ENCODE measurements at places on chromosomes 12 and 14.

DNA sequence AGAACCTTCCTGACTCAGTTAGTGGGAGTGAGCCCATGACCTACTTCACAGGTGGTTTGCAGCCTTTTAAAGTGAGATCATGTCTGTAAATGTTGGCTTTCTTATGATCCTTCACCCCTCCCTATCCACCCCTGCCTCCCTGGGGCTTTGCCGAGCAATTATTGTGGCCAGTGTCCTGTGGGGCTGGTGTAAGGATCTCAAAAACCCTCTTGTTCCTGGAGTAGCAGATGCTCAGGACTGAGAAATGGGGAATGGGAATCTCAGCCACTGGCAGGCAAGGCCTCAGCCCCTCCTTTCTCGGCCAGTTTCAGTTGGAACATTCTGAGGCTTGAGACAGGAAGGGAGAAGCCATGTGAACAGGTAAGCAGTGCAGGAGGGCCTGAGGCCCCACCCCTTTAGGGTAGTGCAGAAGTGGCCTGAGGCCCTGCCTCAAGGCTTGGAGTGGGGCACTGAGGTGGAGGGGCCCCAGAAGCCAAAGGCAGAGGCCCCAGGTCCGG, 53.8 kb downstream of the PLEKHG3 start:
- no peak for DNase-seq

DNA sequence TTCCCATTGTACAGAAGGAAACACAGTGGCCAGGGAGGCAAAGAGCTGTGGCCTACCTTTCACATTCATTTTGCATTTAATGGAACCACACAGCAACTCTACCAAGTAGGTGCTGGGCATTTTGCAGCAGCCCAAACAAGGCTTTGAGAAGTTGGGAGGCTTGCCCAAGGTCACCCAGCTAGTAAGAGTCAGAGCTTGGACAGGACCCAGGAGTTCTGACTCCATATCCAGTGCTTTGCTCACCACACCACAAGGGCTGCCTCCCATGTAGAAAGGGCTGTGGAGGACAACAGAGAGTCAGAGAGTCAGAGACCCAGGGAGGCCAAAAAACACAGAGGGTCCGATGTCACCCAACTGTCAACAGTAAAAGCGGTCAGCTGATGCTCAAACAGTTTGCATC, 400.2 kb downstream of the BCL11B start:
- DNase-seq, result no peak

GRCh38 chr12:119819322-119819721, 57.8 kb downstream of the CIT start:
- no peak for DNase-seq

DNA sequence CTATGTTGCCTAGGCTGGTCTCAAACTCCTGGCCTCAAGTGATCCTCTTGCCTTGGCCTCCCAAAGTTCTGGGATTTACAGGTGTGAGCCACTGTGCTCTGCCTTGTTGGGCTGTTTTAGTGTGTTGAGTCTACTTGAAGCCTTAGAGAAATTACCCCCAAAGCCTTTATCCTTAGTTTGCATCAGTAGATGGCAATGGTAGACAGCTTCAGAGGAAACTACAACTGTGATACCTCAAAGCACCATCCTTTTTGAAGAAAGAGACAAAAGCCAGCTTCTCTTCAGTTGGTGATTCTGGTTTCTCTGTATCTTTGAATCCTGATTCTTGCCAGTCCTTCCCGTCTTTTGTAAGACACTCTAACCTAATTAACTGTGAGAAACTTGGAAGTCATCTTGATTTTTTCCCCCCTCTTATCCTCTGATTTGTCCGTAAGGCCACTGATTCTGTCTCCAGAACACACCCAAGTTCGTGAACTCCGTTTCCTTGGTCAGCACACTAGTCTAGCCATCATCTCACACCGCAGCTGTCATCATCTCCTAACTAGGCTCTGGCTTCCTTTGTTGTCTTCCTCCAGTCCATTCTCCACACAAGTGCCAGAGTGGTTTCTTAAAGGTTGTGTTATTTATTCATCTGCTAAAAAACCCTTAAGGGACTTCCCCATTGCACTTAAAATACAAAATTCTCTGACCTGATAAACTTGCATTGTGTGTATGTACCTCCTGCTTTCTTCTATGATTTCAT, 20.2 kb downstream of the ATP2A2 start:
- peak; percentile 30 for DNase-seq

DNA sequence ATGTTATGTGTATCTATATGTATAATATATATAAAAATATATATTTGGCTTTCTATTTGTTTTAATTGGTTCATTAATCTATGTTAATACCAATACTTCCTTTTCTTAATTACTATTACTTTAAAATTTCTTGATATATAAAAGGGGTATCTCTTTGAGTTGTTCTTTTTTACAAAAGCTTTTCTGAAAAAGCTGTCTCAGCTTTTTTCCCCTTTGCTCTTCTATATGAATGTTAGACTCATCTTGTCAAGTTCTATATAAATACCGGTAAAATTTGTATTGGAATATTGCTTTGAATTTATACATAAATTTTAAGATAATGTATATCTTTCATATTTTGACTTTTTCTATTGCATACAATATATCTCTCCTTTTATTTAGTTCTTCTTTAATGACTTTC, 139.8 kb upstream of the FOXG1 start:
- DNase-seq, result no peak

- DNase-seq, result no peak
Measured at GRCh38 chr12:132357623-132358186, 28.3 kb upstream of the GALNT9 start.
